GM19239 (cell line): ENCODE measurements at places on chromosomes 7 and 10.

DNA sequence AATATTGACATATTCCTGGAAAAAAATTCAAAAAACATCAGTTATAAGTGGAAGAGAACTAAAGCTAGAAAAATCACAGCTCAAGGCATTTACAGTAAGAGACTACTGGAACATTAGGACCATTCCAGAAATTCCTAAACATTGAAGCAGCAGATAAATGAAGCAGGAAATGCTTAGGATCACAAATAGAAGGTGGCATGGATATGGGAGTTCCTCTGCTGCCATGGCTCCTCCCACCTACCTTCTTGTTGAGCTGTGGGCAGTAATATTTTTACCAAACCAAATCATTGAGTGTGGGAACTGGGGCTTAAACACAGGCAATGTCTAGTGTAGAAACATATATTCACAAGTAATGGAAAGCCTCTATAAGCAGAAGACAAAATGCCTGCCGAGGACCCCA lies 292.8 kb downstream of the ANKRD7 start:
- no peak for DNase-seq

DNA sequence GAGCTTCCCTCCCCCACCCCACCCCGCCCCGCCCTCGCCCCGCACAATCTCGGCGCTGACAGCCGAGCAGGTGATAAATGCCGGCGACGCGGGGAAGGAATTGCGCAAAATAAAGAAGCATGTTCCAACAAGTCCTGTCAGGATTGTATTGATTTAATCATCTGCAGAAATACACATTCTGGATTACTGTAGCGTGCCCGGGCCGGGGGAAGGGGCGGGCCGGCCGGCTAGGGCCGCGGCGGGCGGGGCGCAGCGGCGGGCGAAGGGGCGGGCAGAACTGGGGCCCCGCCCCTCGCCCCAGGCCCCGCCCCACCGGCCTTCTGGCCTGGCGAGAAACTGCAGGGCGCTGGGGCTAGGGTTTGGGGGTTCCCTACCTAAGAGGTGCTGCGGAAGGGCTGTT lies 88.9 kb upstream of the PAX2 start:
- no peak for DNase-seq

DNA sequence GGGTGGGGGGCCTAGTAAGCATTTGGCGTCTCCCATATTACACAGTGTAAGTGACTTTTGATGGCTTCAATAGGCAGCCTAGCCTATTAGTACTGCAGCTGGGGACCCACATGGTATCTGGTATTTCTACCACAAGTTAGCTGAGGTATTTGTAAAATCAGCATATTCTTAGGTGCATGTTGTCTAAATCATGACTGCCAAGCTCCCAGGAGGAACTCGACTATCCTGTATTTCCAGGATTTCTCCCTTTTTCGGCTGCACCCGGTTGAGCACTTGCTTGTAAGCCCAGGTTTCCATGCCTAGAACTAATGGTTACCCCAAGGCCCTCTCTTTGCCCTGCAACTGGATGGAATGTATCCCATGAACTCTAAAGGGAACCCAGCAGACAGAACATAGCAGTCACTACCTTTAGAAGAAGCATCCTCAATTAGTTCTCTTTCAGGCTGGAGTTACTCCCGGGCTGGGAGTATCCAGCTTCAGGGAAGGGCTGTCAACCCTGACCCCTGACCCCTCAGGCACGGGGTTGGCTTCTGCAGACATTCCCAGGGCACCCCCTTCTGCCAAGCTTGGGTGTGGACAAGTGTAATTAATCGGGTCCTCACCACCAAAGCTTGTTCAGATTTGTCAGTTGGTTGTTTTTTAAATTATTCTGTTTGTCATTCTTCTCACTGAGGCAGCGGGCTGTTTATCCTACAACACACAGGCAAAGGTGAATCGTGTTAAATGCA lies 90.3 kb upstream of the PARD3 start:
- DNase-seq, result no peak

- no peak for DNase-seq
These were observed 4.8 kb upstream of the PILRB start for GRCh38 chr7:100352984-100353684.

DNA sequence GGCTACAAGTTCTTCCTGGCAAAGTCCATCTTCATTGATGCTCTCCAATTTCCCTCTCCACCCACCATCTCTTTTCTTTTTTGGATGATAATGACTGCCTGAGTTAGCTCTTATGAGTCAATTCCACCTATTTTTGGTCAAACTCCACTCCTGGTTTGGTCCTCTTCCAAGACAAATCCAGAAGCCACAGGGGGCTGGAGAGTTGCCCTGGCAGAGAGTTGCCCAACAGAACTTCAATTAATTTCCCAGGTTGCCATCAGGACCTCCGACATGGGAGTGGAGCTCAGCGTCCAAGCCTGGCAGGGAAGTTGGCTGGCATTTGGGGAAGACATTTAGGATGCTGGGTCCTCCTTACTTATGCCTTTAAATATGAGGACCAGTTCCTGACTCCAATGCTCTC lies 29.2 kb upstream of the KCNMA1 start:
- DNase-seq, result no peak

- no peak for DNase-seq
These were observed 11.8 kb downstream of the NCOA4 start for GRCh38 chr10:46018453-46019176.

GRCh38 chr7:47610506-47611044 lies 28.7 kb upstream of the TNS3 start:
- DNase-seq, result no peak

DNA sequence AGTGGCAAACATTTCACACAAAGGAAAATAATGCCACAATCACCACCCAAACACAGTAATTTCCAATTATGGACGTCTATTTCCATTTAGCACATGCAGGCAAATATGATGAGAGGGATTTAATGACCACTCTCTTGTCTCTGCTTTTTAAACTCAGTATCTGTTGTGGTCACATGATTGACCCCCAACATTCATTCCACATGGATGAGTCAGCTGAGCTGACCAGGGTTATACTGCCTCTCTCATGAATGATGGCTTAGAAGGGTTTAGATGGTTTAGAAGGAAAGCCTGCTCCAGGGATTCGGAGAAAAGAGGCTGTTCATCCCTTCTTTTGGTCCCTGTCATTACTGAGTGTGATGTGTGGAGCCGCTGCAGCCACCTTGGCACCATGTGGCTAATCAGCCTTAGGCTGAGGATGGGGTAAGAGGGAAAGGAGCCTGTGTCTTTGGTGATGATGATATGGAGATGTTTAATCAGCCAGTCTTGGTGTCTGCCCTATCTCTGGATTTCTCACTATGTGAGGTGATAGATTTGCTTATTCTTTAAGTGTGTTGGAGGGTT lies 38.2 kb upstream of the JAKMIP3 start:
- no peak for DNase-seq

DNA sequence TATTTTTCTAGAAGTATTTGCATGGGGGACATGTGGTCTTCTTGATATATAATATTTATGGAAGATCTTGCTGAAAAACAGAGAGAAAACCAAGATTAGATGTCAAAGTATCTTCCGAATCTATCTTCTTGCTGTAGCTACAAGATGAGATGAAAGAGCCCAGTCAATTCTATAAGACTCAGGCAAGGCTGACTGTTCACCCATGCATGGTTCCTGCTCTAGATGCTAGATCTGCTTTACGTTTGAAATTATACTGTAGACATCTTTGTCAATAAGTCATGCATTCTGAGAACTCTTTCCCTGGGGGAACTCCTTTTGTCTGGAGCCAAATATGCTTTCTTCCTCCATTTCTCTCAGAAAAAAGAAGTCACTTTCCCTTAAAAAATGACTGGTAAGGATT lies 1292.0 kb downstream of the XPNPEP1 start:
- DNase-seq, result no peak

DNA sequence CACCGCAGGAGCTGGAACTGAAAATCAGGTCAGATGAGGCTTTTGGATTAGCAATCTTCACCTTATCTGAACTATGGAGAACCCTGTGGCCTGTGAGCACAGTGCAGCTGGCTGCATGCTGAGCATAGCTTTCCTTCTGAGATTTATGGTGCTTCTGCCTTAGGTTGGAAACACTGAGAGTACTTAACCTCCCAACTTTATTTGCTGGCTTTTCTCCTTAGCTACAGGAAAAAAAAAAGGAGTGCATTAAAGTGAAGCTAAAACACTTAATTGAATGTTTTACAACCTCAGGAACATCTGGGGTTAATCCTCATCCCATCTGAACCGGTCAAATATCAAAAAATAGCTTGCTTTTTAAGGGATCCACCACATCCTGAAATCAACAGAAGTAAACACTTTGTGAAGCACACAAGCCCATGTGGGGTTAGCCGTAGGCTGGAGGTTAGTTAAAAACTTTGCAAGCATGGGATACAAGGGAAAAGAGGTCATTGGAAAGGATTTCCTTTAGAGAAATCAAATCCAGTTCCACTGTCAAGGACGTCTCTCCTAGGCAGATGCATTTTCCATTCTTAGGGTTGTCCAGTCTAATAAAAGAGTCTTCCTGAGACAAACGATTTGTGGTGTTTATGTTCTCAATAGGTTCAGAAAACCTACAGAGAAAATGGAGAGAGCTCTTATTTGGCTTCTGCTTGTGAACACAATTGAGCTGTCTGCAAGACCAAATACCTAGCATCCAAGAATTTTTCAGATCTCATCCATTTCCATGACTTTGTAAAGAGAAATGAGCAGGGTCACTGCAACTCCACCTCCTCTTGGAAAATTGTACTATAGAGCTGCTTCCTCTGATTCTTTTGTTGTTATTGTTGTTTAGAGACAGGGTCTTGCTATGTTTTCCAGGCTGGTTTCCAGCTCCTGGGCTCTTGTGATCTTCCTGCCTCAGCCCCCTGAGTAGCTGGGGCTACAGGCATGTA lies 470.4 kb upstream of the IGFBP3 start:
- no peak for DNase-seq

DNA sequence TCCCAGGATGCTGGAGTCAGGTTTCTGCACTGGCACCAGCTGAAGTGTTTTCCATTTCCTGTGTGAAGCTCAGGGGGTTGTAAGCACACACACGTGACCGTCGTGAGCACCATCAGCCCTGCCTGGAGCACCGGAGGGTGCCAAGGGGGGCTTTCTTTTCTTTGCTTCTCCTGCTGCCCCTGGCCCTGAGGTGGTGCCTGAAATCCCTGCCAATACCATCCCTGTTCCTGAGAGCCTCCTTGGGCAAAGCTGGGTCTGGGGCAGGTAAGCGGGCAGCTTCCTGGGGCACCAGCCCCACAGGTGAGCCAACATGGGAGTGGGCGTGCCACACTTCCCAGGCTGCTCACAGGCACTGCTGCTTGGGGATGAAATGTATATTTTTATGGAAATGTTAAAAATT lies 593.6 kb downstream of the DNAJB6 start:
- no peak for DNase-seq

GRCh38 chr10:10919976-10920375 lies 97.7 kb upstream of the CELF2 start:
- DNase-seq, result no peak

DNA sequence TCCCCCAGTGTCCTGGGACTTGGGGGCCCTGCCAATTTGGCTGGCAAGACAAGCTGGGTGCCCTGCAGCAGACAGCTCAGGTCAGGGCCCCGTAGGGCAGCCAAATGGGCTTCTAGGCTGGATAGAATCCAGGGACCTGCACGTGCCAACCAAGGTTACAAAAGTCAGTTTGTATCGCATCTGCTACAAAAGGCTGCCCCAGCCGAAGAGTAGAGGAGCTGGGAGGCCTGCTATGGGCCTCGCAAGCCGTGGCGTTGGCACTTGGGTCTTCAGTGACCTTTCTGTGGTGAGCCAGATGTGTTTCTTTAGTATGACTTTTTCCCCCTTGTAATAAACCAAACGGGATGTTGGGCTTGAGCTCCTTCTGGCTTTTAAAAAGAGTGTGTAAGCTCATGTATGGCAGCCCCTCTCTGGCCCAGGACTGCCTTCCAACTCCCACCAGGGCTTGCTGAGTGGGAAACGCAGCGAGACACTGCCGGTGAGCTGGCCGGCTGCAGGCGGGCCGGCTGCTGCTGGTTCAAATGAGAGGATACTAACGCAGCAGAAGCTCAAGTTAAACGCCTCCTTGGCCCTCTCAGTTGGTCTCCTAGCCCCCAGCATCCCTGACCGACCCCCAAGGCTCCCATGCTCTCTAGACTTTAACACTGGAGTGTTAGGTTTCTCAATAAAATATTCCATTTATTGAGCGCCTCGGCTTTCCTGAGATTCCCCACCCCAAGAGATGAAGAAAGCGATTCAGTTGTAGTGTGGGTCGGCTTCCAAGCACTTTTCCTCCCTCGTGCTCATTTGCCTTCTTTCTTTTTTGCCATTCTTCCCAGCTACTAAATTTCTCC lies 3.1 kb upstream of the HOXA10 start:
- no peak for DNase-seq

- no peak for DNase-seq
These were observed 81.7 kb upstream of the NFE2L3 start for GRCh38 chr7:26070290-26070689.

DNA sequence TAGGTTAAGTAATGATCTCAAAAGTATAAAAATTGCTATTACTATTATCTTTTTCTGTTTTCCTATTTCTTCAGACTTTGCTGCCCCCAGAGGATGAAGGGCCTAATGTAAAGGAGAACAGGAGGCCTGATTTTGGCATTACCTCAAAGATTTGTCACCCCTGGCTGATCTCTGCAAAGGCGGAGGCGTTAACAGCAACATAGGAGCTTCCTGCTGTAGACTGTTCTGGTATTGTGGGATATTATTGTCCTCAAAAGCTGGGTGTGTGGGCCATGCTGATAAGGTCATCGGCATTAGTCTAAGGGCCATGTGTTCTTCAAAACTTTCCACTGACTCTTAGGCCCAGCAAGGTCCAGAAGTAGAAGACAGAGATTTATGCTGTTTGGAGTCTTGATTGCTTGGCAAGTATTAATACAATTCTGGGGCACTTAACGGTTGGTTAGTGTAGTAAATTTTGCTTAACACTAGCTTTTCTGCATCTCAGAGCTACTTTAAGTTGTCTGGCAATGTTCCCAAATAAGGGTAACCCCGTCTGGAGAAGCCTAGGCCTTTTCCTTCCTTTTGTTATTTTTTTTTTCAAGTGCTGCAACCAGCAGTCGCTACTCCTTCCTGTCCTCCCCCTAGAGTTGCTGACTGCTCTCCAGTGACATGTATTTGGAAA lies 14.0 kb upstream of the ENTPD1 start:
- DNase-seq, result no peak

DNA sequence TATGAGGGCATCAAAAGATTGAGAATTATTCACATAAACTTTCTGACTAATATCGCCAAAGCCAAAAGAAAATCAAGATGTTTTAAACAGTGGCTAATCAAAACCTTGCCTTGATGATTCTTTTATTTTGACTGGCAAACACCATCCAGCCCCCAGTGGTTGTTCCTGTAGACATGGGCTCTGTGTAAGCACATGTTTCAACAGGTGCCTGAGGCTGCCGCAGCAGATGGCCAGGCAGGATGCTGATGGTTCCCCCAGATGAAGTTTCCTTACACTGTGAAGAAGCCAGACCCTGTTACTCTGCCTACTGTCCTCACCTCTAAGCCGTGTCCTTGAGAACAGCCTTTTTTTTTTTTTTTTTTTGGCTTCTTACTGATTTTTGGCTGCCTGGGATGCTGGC lies 146.5 kb downstream of the RAB11FIP2 start:
- DNase-seq, result no peak

GRCh38 chr10:14588084-14588937 lies 186.4 kb downstream of the FAM107B start:
- no peak for DNase-seq

GRCh38 chr10:124213471-124213870 lies 120.1 kb upstream of the CHST15 start:
- no peak for DNase-seq
